ENCODE measurements at places on chromosomes 13 and 19.

GRCh38 chr19:11887234-11887610 is 360 bp upstream of the ZNF69 start:
- no peak for DNase-seq

- peak; percentile 25 for DNase-seq
Observed at GRCh38 chr19:44356383-44357111, at the start of gene ZNF112. TSS of gene ZNF112 (minus strand) at chr19:44356680. CDS start at chr19:44340539, 16,141 bp downstream.

DNA sequence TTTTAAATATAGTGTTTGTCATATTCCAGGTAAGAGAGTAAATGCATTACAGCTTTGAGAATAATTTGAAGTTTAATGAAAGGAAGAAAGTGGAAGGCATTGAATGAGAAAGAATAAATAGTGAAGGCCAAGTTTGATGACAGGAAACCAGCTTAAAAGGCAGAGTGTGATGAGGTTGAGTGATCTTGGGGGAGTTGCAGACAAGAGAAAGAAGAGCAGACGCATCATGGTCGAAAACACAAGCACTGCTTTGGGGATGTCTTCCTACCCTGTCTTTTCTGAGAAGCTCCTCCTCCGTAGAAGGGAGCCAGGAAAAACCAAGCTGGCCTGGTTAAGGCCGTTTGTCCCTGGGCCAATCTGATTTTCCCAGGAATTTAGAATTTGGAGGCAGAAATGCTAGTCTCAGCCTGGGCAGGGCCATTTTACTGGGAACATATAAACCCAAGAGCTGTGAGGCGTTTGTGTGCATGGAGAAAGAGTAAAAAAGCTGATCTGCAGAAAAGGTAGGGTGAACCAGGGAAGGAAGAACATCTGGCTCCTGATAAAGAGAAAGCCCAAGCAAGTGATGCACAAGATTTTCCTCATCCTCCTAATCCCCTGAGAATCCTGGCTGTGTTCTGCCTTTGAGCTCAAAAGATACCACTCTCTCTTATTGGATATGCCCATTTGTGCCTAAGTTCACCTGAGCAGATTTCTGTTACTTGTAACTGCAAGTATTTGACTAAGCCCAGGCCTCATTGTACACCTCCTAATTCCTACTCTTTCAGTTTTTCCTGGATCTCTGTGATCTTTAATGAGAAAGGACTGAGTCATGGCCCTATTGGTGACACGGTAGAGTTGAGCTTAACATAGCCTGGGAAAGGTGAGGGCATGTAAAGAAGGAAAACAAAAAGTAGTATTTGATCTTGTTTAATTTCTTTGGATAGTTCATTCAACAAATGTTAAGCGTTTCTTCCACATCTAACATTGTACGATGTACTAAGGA is 80.0 kb downstream of the WDFY2 start:
- DNase-seq = no peak

- no peak for DNase-seq
Observed at GRCh38 chr13:59447846-59448620, 715.7 kb downstream of the DIAPH3 start.

DNA sequence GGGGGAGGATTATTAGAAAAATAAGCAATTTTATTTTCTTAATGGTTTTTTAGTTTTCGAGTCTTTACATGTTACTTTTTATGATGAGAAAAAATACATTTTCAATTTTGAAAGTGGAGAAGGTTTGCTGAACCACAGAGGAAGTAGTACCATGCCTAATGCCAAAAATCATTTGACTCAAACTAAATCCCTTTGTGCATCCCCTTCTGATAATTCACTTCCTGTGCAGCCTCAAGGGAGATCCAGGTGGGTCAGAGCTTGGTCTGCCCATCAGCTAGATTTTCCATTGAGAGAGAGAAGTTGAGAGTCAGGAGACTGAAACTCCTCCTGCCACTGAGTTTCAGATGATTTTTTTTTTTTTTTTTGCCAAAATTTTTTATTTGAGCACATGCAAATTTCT is 571.7 kb downstream of the LIG4 start:
- no peak for DNase-seq

DNA sequence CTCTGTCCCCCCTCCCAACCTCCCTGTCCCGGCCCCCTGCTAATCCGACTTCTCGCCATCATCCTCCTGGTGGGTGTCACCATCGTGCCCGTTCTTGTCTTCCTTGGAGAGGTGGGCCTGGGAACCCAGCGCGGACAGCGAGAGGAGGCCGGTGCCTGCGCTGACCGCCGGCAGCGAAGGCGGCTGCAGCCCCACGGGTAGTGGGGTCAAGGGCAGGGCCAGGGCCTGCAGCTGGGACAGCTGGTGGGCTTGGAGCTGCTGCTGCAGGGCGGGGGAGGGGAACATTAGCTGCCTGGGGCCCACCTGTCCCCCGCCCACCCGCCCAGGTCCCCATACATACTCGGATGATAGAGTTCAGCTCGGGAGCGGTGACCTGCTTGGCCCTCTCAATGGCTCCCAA is 8.5 kb downstream of the TLE5 start:
- DNase-seq = no peak

DNA sequence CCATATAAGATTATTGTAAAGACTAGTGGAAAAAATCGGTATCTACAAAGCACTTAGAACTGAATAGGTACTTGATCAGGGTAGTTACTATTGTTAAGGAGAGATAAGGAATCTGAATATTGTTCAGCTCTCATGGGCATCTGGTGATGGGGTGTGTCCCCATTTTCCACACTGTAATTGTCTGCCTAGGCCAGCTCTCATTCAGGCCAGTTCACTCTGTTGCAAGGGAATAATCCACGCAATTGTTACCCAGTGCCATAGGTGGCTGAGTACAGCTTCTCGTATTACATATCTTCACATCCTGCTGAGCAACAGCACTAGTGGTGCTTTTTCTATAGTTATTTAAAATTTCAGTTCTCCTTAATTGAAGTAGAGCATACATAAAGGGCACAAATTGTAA is 45.6 kb upstream of the C13orf42 start:
- no peak for DNase-seq

GRCh38 chr19:17794731-17795494 is at the start of gene B3GNT3:
TSS of gene B3GNT3 (plus strand) at chr19:17795138. CDS start at chr19:17807808, 12,670 bp downstream.
- DNase-seq = no peak

GRCh38 chr13:33722216-33722915 is 95.6 kb upstream of the RFC3 start:
- no peak for DNase-seq

- peak; percentile 66 for DNase-seq
Observed at GRCh38 chr19:8361921-8362793, 1.8 kb upstream of the ANGPTL4 start.

GRCh38 chr19:55699221-55699620 is 24.2 kb downstream of the EPN1 start:
- no peak for DNase-seq

DNA sequence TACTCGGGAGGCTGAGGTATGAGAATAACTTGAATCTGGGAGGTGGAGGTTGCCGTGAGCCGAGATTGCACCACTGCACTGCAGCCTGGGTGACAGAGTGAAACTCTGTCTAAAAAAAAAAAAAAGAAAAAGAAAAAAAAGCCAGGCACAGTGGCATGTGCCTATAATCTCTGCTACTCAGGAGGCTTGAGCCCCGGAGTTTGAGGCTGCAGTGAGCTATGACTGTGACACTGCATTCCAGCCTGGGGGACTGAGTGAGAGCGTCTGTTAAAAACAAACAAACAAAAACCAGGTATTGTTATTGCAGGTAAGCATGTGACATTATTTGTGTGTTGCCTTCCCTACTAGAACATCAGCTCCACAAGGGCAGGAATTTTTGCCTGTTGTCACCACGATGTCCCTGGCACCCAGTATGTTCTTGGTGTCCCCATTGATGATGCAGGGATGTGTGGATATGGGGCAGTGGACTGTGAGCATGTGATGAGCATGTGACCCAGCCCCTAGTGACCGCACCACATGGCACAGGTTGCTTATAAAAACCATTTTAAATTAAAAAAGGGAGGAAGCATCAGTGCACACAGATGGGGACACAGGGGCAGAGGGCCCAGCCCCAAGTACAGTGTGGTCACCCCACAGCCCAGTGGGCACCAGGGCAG is 1.6 kb upstream of the KANK2 start:
- DNase-seq = no peak

- DNase-seq = no peak
Observed at GRCh38 chr19:13834244-13835069, 39.2 kb downstream of the ZSWIM4 start.

- no peak for DNase-seq
Observed at GRCh38 chr19:12913851-12914690, 5.0 kb downstream of the SYCE2 start.

- DNase-seq = no peak
Observed at GRCh38 chr13:62038214-62038613, 622.6 kb upstream of the PCDH20 start.

DNA sequence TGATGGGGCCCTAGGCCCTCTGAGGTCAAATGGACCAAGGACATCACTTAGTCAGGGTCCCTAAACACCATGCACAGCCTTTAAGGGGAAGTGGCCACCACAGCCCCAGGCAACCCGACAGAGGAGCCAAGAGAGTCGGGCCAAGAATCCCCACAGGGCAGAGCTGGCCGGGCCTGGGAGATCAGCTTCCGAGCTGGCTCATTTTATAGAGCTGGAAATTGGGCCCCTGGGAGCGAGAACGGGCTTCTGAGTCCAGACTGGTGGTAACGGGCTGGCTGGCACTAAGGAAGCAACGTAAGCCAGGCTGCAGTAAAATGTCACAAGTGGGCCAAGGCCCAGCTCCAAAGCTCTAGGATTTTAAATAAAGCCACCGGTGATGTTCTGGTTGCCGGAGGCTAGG is 51.1 kb downstream of the HSPH1 start:
- no peak for DNase-seq

DNA sequence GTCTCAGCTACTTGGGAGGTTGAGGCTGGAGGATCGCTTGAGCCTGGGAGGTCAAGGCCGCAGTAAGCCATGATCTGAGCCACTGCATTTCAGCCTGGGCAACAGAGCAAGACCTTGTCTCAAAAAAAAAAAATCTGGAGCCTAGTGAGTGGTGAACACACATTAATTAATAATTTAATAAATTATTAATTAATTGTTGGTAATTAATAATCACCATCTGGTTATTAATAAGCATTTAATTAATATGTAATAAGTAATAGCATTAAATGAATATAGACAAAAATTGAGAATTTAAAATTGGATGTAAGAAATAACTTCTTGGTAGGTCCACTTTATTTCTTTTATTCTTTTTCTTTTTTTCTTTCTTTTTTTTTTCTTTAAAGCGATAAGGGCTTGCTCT is 31.9 kb upstream of the CEBPA start:
- DNase-seq = no peak
